Stimulated activated CD4-positive, alpha-beta T cell treated with anti-CD3 and anti-CD28 coated beads, Interleukin-4, amount 100 ng/mL, for 1 hour (primary cell): ENCODE measurements at places on chromosomes 12 and 14.

- no peak for DNase-seq
Observed at GRCh38 chr12:62977418-62977817, 42.5 kb upstream of the PPM1H start.

DNA sequence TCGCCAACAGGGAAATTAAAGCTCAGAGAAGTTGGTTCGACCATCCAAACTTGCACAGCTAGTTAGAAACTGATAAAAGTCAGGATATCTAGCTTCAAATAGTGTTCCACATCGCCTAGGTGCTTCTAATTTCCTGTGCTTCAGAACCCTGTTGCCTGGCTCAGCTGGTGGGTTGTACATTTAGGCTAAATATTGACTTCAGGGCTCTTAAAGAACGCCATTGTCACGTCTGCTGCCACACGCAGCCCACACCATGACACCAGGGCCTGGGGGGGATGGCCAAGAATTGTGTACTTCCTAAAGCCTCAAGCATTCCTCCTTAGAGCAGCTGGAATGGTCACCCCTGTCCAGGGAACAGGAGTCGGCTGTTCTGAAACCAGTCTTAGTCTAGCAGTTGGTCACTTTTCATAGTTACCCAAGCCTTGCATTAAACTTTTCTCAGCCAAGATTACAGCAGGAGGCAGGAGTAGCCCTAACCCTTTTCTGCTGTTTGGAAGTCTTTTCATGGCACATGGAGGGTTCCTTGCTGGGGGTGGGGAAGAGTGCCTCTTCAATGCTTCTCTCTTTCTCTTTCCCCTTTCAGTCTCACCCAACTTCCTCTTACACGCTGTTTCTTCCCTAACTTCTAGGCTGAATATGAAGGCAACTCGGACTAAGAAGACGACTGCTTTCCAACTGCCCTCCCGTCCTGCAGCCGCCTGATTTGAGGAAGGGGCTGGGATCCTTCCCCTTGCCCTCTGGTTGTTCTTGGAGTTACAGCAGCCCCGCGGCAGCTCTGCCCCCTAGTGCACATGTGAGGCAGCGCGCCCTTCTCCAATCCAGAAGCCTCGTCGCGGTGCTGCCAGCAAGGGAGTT lies 17.1 kb downstream of the FOS start:
- peak; percentile 79 for DNase-seq

DNA sequence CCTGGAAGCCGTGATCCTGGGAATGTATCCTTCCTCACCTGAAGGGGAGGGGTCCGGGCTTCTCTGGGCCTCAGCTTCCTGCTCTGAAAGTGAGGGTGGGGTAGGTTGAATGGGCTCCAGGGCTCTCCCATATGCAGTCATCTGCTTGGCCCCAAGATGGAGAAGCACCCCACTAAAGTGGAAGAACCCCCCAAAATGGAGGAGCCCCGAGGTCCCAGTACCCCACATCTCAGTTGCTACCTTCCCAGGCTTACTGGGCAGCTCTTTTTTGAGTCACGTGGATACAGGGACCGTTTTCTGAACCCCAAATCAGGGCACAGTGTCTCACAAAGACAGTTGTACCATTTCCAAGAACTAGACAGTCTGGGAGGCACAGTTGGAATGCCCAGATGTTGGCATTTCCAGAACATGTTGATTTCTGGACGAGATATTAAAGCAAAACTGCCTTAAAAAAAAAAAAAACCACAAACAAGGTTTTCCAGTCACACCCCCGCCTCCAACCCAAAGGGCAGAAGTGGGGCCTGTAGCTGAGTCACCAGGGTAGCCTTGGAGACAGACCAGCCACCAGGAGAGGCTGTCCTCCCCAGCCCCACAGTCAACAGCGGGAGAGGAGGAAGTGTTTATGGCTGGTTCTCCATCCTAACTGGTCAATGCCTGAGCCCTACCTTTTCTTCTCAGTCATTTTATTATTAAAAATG lies 12.1 kb downstream of the VASH1 start:
- no peak for DNase-seq

DNA sequence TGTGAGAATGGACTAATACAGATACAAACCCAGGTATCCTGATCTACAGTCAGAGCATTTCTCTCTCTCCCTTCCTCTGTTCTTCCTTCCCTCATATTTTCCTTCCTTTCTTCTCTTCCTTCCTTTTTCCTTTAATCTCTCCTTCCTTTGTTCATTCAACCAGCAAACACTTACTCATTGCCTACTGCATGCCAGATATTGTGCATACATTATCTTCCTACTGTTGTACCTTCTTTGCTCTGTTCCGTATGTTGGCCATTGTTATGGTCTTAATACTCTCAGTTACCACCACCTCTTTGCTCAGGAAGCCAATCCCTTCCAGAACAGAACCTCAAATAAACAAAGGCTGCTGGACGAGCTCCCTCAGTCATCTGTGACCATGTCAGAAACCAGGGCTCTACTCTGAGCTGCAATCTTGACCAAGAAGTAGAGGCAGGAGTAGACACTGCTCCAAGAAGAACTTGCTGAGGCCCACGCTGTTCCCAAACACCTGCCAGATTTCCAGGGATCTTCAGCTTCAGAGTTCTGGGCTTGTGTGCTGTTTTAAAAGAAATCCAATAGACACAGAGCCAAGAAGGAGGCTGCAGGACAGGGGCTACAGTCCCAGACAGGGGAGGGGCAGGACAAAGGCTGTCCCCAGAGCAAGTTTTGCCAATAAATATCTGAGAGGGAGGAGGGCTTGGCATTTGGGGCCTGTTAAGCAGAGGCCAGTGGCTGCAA lies 526.7 kb upstream of the TBX3 start:
- no peak for DNase-seq

GRCh38 chr14:33986804-33987203 lies 35.9 kb upstream of the EGLN3 start:
- no peak for DNase-seq

DNA sequence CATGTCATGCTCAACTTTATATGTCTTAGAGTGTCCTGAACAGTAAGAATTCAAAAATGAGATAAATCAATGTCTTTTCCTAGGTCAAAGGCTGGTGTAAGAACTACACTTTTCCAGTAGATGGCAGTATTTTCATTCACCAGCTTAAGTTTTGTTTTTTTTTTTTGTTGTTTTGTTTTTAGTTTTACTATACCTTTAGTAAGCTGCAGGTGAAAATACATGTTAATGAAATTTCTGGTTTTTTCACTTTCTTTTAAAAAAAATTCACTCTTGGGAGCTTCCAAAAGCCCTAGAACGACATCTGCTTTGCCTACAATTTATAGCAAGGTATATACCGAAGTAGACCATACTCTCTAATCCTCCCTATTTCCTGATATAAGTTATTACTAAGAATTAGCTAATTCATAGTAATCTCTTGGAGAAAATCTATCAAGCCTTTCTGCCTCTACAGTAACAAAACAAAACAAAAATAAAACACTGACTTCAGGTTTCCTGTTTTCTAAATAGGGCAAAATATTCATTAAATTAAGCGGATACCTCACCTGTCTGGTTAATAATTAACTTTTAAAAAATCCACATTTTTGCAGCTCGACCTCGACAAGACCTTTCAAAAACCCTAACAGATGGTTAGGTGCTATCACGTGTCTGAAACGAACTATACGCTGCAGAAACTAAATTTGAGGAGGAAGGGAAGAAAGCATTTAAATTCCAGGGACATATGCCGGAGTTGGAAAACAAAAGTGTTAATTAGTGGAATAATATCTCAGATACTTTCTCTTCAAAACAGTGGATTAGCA lies 2.7 kb upstream of the SAMD4A start:
- no peak for DNase-seq

GRCh38 chr14:37698840-37699777 lies 103.7 kb downstream of the TTC6 start:
- DNase-seq = no peak

GRCh38 chr12:80320121-80320678 lies 123.8 kb upstream of the PTPRQ start:
- DNase-seq = no peak

DNA sequence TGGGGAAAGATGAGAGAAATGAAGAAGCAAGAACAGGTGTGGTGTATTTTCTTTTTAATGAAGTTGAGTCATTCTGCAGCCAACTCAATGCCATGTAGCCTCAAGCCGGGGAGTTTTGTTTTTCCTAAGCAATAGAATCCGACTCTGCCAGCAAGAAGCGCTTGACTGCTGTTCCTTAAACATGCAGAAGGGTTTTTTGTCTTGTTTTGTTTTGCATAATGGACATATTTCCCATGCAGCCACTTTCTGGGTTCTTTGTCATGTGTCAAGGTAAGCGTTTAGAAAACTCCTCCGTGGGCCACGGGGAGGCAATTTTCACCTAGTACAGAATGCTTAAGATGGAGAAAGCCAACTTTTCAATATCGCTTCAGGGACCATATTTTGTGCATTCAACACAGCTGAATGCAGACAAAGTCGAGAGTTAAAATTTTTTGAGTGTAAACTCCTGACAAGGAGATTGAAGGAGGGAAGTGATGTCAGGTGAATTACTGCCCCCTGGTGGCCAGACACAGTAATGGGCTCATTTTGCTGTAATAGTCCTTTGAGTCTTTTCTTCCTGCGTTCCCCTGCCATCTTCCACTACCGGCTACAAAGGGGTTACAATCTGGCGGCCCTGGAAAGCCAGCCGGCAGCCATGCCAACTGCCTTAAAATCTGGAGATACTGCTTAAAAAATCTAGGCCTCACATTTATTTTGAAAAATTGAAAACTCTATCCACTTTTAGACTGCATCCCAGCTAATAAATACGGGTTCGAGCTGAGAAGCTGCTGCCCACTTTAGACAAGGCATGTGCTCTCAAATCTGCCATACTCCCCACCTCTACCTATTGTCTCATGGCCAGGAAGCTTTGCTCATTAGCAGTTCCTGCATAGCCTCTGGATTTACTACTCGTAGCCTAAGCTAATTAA lies 3.2 kb upstream of the FICD start:
- DNase-seq = peak; percentile 73

GRCh38 chr12:49982246-49983087 lies 9.7 kb downstream of the AQP6 start:
- DNase-seq = no peak

- no peak for DNase-seq
Observed at GRCh38 chr14:100468557-100468956, 118.7 kb downstream of the BEGAIN start.

DNA sequence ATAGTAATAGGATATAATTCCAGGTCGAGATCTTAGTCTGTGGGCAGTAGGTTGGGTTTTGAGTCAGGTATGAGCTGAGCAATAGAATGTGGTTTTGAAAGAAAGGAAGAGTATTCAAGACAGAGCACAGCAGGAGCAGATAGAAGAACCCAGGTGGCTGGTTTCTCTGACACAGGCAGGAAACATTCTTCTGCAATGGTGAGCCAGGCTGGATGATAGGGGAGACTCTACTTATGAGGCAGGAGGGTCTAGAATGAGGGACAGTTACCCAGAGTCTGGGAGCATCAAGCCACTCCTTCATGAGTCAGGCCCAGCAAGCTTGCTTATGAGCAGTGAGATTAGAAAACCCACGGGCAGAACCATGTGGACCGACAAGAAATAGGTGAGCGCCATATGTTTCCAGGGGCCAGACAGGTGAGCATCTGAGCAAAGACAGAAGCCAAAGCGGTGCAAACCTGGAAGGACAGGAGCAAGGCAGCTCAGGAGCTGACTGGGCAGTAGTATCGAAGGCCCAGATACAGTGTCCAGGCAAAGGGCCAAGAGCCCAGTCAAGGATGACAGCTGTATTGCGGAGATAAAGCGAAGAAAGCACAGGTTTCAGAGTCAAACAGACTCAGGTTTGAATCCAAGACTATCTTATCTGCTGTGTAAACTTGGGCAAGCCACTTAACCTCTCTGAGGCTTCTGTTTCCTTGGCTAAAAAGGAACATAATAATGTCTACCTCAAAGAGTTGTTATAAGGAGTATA lies 22.5 kb upstream of the PCNX1 start:
- DNase-seq = no peak

GRCh38 chr14:87171141-87171540 lies 821.8 kb downstream of the GALC start:
- no peak for DNase-seq

- no peak for DNase-seq
Observed at GRCh38 chr12:47709237-47709636, 3.4 kb upstream of the RPAP3 start.

DNA sequence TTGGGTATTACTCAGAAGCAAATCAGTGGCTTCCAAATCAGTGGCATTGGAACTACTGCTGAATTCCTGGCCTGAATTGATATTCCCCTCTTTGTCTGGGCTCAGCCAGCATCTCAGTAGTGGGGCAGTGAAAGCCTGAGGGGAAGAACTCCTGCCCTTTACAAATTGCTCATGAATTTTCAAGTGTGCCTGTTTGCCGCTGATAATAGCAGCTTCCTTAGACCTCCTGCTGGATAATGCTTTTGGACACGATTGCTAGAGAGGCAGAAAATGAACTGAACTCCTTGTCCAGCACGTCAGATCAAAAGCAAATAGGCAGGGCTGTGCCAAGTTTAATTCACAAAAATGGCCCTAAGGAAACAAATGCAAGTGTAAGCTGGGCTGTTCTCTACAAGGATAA lies 91.3 kb upstream of the GZMB start:
- DNase-seq = no peak

DNA sequence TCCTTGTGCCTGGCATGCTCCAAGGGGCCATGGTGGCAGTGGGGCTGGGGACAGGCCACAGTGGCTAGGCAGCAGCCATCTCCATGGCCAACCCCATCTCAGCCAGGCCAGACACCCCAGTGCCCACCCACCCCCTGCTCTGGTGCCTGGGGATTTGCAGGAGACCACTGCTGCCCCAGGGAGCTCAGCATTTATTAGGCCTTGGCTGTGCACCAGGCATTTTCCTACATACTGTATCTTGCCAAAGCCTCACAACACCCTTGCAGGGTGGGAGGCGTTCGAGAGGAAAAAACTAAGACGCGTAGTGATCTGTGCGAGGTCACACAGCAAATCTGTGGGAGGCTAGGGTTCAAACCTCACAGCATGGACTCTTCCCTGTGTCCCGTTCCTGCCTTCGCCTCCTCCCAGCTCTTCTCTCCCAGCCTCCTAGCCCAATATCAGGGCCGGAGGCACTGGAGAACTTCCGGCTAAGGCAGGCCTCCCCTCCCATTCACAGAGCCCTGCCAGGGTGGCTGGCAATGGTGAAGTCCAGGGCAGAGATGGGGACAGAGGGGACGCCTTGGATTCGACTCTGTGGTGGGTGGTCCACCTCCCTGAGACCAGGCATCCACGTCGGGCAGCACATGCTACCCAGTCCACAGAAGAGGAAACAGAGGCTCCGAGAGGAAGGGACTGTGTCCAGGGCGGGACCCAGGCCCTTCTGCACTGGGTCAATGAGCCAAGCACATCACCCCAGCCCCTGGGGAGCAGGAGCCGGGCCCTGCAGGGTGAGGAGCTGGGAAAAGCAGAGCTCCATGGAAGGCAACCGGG lies 57.4 kb downstream of the FAM222A start:
- no peak for DNase-seq

DNA sequence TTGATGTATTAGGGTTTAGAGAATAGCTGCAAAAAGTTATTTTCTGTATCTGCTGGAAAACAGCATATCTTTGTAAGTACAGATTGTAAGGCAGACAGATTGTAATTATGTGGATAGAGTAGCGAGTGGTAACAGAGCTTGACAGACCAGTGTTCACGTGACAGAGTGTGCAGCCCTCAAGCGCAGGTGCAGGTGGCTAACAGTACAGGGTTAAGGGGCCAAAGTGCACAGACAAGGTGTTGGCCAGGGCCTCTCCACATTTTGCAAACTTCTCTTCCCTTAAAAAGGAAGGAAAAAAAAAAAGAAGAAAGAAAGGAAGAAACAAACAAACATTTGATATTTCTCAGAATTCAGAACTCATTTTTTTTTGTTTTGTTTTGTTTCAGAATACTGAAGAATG lies 25.2 kb upstream of the KLHL42 start:
- DNase-seq = no peak
